ENCODE measurements at places on chromosomes 13 and 19.

- no peak for DNase-seq
Measured at GRCh38 chr13:42650506-42650905, 76.6 kb downstream of the TNFSF11 start.

GRCh38 chr13:66716538-66716937 lies 513.6 kb downstream of the PCDH9 start:
- DNase-seq: no peak

- DNase-seq: no peak
Measured at GRCh38 chr19:38036707-38037611, 130.0 kb downstream of the SIPA1L3 start.

DNA sequence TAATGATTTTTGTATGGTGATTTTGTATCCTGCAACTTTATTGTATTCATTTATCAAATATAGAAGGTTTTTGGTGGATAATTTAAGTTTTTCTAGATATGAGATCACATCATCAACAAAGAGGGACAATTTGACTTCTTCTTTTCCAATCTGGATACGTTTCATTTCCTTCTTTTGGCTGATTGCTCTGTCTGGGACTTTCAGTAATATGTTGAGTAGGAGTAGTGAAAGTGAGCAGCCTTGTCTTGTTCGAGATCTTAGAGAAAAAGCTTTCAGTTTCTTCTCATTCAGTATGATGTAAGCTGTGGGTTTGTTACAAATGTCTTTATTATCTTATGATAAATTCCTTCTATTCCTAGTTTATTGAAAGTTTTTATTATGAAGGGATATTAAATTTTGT lies 352.0 kb upstream of the DACH1 start:
- DNase-seq: no peak

GRCh38 chr19:48946463-48947257 lies 8.0 kb upstream of the BAX start:
- DNase-seq: no peak

DNA sequence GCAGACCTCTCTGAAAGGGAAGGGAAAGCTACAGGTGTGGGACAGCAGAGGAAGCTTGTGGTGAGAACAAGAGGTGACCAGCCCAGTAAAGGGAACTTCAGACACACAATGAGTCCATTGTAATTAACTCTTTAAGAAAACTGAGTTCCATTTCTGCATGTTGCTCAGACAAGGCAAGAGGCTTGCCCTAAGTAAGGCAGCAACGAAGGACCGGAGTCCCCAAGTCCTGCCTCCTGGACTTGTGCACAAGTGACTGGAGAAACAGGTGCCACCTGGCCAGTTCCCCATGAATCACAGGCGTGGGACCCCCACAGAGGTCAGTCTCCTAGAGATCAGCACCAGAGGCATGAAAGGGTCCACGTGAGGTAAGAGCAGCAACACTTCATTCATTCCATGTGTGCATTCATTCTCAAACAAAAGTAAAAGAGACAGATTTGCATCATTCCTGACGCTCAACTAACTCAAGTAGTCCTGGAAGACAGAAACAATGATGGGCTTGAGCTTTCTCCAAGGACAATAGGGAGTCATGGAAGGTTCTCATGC lies 14.7 kb upstream of the SIGLEC6 start:
- DNase-seq: no peak

DNA sequence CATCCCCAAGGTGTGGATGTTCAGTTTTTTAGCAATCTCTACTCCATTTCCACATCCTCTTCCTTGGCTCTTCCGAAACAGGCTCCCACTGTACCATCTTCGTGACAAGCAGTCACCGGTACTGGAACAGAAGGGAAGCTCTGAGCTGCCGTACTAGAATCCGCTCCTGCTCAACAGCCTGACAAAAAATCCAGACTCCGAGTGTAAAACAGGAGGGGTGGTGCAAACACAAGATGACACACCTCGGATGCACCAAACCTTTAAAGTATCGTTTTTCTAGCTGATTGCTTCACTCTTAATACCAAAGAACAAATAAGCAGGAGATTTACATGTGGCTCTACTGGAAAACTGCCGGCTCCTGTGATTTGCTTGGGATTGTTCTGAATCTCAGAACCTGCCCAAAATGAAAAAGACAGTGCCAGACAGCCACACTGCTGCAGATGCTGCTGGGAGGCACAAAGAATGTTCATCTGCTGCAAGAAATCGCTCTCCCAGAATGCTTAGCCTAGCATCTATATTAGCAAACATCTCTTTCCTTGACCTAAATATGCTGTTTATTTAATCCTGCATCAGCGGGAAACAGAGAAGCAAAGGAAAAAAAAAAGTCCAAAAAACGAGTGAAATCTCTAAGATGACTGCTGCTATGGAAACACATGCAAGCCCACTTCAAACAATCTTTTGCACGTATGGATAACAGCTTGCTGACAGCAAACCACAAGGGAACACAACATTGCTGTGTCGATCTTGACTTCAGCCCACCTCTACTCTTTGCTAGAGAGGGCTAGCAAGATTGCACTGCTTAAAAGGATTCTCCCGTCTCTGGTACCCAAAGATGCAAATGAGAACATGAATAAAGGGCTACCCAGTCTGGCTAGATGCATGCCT lies 38.0 kb upstream of the DOCK9 start:
- DNase-seq: no peak

DNA sequence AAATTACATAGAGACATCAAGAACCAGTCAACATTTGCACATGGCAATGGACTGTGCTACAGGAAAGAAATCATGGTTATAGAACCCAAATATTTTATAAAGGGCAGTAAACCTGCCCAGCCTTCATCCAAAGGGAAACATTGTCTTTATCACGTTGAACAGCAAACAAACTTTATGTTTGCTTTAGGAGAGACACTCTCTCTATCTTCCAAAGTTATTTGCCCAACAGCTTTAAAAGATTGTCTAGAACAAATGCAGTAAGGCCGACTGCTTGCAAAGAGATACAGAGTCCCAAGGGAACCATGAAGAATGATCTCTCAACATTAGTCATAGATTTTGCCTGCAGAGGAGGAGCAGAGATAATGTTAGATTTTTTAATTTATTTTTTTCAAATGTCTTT lies 1323.5 kb upstream of the SLC10A2 start:
- no peak for DNase-seq

- DNase-seq: no peak
Measured at GRCh38 chr13:75685239-75685697, 49.1 kb downstream of the LMO7 start.

- DNase-seq: no peak
Measured at GRCh38 chr19:7832781-7833180, 2.8 kb downstream of the EVI5L start.

DNA sequence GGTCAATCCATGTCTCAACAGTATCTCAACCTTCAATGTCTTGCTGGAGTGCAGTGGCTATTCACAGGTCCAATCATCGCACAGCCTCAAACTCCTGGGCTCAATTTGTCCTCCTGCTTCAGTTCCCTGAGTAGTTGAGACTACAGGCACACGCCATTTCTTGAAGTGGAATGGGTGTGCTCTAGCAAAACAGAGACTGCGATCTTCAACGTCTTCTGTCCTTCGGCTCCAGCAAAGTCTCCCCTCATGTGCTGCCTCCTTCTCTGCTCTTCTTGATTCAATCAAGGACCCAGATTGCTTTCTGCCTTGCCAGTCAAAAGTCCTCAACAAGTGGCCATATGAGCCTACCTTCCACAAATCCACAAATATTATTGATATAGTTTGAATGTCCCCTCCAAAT lies 466.7 kb upstream of the MIR17HG start:
- DNase-seq: no peak

DNA sequence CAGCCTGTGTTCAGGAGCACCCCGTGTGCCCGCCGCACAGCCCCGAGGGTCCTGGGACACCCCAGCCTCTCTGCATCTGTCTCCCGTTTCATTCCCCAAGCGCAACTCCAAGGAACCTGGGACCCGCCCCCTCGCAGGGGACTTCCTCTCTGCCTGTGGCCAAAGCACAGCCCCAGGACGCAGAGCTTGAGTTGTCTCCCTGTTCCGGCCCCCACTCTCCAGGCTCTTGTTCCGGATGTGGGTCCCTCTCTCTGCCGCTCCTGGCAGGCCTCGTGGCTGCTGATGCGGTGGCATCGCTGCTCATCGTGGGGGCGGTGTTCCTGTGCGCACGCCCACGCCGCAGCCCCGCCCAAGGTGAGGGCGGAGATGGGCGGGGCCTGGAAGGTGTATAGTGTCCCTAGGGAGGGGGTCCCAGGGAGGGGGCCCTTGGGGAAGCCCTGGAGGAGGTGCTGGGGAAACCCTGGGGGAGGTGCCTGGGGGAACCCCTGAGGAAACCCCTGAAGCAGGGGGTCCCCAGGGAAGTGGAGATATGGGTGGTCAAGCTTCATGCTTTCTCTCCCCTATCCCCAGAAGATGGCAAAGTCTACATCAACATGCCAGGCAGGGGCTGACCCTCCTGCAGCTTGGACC lies 1.3 kb downstream of the HCST start:
- DNase-seq: peak; percentile 64

DNA sequence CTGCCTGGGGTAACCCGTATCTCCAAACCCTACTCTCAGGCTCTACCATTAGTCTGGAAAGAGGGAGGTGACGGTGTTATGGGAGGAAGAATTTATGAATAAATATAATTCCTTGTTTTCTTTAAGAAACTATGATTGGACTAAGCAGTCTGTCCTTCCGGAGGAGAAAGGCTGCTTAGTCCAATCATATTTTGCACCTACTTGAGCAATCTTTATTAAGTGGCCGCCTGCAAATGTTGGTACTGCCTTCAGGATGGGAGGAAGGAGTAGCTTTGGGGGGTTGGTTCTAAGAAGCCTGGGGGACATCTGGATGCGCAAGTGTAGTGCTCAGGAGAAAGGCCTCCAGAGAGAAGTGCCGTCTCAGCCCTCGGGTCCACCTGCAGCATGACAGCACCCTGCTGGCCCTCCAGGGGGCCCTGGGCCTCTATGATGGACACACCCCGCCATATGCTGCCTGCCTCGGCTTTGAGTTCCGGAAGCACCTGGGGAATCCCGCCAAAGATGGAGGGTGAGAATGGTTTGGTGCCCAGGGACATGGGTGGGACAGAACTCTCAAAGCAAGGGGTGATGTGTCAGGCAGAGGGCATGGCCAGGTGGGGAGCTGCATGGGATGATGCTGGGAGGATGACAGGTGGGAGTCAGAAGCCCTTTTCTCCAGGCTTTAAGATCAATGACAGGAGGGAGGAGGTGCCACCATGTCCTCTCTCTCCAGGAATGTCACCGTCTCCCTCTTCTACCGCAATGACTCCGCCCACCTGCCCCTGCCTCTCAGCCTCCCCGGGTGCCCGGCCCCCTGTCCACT lies 4.1 kb downstream of the ACP4 start:
- no peak for DNase-seq

- no peak for DNase-seq
Measured at GRCh38 chr13:98989469-98990235, 11.8 kb upstream of the DOCK9 start.

GRCh38 chr19:45171211-45171623 lies 6.8 kb downstream of the TRAPPC6A start:
- no peak for DNase-seq

GRCh38 chr13:75550159-75550567 lies 572 bp downstream of the UCHL3 start:
- peak; percentile 40 for DNase-seq

- no peak for DNase-seq
Measured at GRCh38 chr13:72637561-72637960, 89.9 kb downstream of the MZT1 start.

- no peak for DNase-seq
Measured at GRCh38 chr13:59269476-59269875, 894.3 kb downstream of the DIAPH3 start.

GRCh38 chr19:29606420-29606747 lies 301 bp downstream of the POP4 start:
- DNase-seq: no peak

- DNase-seq: no peak
Measured at GRCh38 chr19:50393589-50393988, 9.4 kb downstream of the POLD1 start.

- no peak for DNase-seq
Measured at GRCh38 chr19:46818812-46819211, 30.4 kb upstream of the SLC1A5 start.

DNA sequence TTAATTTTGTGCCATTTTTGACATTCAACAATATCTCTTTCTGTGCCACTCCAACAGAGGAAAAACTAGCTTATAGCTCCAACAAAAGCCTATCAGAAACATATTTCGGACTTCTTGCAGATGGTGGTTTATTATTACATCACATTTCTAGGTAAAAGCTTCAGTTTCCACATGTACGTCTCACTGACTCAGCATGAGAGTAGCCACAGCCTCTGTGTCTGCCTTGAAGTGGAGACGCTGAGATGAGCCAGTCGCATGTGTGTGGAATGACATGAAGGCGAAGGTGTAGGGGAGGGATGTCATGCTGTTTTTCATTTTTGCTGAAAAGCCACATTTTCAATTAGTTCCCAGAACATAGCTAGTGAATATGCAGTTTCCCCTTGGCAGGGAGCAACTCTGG lies 598.6 kb downstream of the EFNB2 start:
- DNase-seq: no peak

DNA sequence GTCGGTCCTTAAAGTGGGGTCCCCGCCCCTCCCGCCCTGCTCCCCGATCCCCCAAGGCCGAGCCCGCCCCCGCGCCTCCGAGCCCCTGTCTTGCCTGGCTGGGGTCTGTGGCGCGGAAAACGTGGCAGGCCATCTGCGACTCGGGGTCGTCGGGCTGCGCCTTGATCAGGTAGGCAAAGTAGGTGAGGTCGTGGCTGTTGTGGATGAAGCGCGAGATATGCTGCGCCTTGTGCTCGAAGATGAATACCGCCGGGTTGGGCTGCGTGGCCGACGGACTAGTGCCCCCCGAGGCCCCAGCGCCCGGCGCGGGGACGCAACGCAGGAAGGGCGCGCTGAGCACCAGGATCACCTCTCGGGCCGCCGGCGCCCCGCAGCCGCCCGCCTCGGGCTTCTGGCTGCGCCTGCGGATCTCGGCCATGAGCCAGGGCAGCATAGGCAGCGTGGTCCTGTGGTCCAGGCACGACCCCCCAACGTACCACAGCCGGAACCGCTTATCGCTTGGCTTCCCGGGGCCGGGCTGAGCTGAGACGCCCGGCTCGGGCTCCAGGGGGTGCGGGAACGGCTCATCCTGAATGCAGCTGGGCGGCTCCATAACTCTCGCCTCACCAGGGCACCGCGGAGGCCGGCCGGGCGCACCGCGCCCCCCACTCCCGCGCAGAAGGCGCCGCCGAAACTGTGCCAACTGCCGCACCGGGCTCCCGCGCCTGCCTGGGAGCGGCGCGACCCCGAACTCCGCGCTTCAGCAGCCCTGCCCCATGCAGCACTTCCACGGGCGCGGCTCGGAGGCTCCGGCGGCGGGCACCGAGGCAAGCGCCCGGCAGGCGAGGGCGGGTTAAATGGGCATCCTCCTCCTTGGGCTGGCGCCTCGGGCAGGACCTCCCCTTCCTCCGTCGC lies 546 bp downstream of the TBC1D4 start:
- DNase-seq: peak; percentile 66
